Natural killer cell treated with Interleukin-12 subunit alpha and Interleukin-12 subunit beta and Interleukin-15 and Interleukin-18, amount 100 ng/mL, for 72 hours (primary cell): ENCODE measurements at places on chromosomes 2 and 18.

- DNase-seq, result no peak
Observed at GRCh38 chr2:223834431-223834830, 3.0 kb downstream of the AP1S3 start.

GRCh38 chr2:64737547-64737946, 83.8 kb upstream of the SERTAD2 start:
- DNase-seq, result no peak

DNA sequence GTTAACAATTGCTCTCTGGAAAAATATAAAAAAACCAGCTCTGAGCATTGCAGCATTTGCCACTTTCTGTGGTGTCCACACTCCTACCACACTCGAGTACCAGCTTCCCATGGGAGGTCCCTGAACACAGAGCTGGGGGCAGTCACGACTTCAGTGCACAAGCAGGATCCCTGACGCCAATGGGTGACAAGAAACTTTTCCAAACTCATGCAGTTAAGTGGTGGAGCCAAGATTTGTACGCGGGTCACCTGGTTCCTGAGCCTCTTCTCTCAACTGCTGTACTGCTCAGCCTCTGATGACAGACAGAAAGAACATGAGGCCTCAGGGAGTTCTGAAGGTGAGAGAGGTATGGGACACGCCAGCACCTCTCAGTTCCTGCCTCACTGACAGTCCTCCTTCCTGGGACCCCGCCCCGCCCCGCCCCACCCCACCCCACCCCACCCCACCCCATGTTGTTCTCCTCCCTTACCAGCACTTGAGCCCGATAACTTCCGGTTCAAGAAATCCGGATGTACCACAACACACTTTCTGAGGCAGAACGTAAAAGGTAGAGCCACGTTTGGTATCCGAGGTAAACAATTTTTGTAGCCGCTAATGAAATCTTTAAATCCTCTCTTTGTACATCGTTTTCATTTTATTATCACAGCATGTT, 287.6 kb downstream of the MYCN start:
- DNase-seq, result no peak

DNA sequence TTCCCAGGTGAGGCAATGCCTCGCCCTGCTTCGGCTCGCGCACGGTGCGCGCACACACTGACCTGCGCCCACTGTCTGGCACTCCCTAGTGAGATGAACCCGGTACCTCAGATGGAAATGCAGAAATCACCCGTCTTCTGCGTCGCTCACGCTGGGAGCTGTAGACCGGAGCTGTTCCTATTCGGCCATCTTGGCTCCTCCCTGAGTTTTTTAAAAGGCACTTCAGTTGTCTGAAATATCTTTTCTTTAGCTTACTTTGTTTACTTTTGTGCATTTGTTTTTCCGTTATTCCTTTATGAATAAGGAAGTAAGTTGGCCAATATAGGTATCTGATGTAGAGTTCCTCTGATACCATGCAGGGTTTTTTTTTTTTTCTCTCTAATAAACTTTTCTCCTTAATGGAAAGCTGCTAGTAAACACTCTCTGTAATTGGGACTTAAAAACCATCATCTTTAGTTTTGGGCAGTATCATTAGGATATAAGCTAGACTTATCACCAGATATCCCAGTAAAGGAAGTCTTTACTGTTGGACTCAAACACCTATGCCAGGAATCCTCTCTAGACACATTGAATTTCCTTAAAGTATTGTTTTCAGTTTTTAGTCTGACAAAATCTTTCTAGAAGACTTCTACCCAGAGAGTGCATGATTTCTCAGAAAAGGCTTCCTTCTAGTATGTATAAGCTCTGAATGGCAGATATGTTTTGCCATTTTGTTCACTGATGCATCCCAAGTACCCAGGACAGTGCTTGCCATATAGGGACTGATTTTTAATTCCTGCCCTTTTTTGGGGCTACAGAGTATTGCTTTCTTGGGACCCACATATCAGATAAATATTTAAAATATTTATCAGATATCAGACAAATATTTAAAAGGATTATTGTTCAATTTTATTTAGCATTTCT, 35.8 kb upstream of the DYSF start:
- no peak for DNase-seq

DNA sequence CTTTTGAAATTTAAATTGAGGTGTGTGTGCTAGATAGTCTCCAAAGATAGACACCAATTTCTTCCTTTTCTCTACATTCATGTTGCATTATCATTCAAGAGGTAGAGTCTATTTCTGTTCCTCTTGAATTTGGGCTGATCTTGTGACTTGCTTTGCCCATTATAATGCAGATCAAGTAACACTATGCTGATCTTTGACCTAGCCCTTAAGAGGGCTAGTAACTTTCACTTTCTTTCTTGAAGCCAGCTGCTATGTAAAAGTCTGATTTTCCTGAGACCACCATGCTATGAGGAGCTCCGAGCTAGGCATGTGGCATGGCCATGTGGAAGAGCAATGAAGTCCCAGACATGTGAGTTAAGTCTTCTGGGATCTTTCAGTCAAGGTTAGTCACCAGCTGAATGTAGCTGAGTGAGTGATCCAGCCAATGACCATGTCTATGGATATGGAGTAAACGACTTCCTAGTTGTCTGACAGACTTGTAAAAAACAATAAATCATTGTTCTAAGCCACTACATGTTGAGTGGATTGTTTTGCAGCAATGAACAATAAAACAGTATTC, 189.4 kb upstream of the CWC22 start:
- DNase-seq, result no peak

DNA sequence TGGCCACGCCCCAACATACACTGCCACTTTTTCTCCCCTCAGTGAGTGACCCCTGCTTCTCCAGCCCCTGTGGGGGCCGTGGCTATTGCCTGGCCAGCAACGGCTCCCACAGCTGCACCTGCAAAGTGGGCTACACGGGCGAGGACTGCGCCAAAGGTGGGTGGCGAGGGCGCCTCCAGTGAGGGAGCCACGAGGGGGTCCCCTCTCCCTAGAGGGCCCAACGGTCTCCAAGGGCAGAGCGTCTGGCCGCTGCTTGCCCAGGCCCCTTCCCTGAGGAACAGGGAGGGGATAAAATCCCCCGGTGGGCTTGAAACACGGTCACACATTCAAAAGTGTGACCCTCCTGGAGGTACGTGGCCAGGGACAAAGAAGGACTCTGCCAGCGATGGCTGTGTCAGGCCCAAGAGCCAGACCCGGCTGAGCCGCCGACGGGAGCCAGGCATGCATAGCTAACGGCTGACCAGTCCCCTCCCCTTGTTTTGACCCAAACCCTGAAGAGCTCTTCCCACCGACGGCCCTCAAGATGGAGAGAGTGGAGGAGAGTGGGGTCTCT, 37.2 kb downstream of the MTERF4 start:
- no peak for DNase-seq

DNA sequence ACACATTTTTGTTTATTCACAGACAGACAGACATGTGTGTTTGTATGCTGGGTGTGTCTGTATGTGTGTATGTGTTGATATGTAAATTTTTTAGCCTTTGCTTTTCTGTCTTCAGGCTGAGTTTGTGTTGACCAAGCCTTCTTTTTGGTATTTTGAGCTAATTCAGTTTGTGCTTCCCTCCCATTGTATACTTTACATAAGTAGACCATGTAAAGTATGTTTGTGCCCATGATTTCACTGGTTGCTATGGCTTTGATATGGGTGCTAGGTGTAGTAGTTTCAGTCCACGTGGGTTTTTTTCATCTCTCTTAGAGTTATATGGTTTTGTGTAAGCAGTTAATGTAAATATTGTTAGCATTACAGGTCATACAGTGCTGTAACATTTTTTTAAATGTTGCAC, 129.4 kb upstream of the EPC2 start:
- no peak for DNase-seq

DNA sequence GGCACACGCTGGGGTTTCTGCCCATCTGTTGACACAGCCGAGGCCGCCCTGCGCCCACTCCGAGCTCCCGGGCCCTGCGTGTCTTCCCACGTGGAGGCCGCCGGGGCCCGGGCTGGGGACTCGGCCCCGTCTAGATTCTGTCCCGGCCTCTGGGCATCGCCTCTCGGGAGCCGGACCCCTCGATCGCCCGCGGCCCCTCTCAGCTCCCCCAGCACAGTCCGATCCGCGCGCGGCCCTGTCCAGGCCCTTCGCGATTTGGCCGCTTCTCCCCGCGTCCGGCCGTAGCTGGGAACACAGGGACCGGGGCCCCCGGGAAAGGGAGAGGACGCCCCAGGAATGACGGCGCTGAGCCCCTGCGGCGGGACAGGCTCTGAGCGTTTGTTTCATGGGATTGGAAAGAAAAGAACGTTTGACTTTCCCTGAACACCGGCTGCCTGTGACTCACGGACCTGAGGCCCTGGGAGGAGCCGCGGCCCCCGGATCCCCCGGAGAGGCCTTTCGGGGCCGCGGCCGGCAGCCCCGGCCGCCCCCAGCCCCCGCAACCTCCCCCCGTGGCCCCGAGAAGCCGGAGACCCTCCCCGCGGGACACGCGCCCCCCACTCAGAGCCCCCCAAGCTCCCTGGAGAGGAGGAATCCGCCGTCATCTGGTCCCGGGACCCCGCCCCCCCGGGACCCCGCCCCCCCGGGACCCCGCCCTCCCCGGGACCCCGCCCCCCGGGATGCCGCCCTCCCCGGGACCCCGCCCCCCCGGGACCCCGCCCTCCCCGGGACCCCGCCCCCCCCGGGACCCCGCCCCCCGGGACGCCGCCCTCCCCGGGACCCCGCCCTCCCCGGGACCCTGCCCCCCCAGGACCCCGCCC, 62.7 kb upstream of the CTDP1 start:
- DNase-seq, result peak; percentile 56

DNA sequence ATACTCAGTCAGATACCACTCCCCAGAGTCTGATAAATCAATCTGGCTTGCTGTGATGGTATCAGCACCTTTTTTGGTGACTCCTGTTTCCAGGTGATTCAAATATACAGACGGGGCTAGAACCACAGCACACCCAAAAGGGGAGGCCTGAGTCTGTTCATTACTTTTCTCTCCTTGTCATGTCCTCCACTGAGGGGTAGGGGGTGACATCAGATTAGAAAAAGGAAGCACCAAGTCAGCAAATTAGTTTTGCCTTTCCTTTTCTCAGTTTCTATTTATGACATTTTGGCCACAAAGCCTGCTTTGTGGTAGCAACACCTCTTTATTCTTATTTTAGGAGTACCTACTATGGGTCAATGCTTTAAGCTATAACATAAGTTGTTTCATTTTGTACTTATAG, 127.4 kb downstream of the CCDC102B start:
- no peak for DNase-seq

GRCh38 chr2:61948661-61949457, 43.4 kb downstream of the COMMD1 start:
- no peak for DNase-seq

- DNase-seq, result no peak
Observed at GRCh38 chr2:26195040-26195984, 22.4 kb downstream of the GAREM2 start.

GRCh38 chr2:226115102-226115831, 684.4 kb downstream of the IRS1 start:
- DNase-seq, result no peak

- DNase-seq, result no peak
Observed at GRCh38 chr2:46679761-46680160, 200.4 kb downstream of the TMEM247 start.

DNA sequence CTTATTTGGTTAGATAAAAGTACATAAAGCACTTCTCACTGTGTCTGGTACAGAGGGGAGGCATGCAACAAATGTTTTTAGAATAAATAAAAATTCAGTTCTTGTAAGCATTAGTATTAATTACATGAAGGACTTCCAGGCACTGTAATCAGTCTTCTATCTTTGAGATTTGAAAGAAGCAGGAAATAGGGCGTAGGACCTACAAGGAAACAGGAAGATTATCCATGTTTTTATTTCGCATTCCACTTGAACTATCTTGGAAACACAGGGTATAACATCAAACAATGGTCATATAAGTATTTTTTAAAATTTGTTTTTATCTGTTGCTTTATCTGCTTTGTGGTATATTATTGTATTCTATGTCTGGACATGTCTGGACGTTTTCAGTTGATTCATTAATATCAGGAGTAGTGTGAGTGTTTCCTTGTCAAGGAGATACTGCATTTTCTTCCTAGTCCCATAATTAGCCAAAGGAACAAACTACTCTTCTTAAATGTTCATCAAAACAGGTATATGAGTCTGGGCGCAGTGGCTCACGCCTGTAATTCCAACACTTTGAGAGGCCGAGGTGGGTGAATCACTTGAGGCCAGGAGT, 32.5 kb downstream of the BMPR2 start:
- no peak for DNase-seq

GRCh38 chr2:71505086-71505769, 51.9 kb downstream of the DYSF start:
- DNase-seq, result no peak

DNA sequence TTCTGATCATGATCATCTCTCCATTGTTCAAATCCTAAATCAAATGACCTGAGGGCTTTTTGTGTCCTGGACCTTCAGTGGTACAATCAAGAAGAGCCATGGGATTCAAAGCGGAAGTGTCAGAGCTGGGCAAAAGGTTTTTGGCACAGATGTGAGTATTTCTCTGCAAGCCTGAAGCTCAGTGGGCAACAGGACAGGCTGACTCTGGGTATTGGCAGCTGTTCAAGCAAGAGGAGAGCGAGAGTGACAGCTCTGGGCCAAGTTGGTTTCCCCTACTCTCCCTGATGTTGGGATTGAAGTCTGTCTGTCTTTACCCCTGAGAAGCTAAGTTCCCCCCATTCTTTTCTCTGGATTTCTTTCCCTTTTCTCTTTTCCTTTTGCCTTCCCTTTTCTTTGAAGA, 33.3 kb downstream of the DSEL start:
- DNase-seq, result no peak
